Suprapubic skin (tissue), 4 donors: ENCODE measurements at places on chromosomes 2 and 18.
A peak's percentile ranks its signal among the peaks of the same experiment; 100 is the strongest.

DNA sequence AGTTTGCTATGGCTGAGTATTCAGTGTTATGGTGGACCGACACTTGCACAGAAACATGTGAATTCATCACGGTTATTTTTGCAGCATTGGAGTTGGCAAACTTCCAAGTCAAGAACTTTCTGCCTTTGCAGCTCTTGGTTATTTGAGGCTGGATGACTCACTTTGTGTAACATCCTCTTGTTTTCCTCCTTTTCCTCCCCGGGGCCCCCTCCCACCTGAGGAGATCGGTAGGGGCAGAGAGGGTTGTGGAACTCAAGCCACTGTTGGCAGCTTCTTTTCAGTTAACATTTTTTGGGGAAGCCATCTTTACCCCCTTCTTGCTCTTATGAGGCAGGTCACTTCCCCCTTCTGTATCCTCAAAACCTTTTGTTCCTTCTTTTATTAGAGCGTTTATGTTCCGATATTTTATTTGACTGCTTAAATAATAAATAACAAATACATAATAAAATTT lies 48.6 kb downstream of the DDX1 start:
- peaks cover 14% of the 10 kb centered on the region for H3K36me3 ChIP-seq
- DNase-seq = no peak
- H3K27ac ChIP-seq = no peak overlapping the region
- peaks cover 13% of the 10 kb centered on the region for H3K4me1 ChIP-seq
- H3K4me3 ChIP-seq = no peak overlapping the region

DNA sequence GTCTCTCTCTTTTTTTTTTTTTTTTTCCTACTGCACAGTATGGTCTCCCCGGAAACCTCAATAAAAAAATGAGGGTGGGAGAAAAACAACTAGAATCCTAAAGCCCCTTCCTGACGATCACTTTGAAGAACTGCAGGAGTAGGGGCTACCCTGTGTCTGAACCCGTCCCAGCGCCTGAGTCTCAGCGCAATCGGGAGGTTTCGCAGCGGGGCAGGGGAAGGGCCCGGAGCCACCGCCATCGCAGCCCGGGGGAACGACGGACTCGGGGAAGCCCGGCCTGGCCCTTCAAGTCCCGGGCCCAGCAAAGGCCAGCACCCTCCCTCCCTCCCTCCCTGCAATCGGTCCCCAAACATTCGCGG lies 411 bp downstream of the NARS1 start:
- no peaks in the 10 kb centered on the region for H3K27me3 ChIP-seq
- H3K36me3 ChIP-seq = peaks cover 11% of the 10 kb centered on the region
- H3K27ac ChIP-seq = peak overlapping the region; percentile 93
- peaks cover 27% of the 10 kb centered on the region for H3K4me1 ChIP-seq

- H3K4me3 ChIP-seq = no peak overlapping the region
- H3K4me1 ChIP-seq = no peaks in the 10 kb centered on the region
- no peak overlapping the region for H3K27ac ChIP-seq
- H3K36me3 ChIP-seq = no peaks in the 10 kb centered on the region
These were observed 50.2 kb downstream of the SKA1 start for GRCh38 chr18:50424877-50425690.

DNA sequence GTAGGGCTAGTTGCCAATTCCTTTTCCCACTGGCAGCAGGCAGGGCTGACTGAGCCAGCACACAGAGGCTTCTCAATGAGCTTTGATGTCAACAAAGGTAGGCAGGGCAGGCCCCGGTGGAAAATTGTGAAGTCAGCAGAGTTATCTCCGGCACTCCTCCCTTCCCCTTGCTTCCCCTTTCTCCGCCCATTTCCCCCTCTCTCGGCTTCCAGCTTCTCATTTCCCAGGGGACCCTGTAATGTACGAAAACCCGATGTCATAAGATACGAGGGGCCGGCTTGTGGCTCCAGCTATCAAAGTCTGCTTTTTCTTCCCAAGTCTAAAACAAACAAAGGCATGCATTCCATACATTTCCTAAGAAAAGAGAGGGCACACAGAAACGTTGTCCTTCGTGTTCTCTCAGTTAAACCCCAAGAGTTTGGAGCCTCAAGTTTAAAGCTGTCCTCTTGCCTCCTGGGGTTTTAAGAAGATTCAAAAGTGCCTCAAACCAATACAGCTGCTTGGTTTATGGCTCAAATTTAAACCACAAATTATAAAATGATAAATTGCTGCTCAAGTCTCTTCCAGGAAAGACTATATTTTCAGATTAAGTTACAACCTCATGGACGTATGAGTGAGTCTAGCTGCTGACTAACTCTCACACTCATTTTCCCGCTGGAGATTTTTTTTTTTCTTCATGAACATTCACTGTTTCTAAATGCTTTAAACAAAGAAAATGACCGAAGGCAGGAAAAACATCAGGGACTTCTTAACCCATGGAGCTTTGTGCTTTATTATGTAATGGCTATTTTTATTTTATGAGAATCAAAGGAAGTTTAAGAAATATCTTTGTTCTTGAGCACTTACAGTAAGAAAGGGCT lies 27.2 kb upstream of the EML4 start:
- H3K27ac ChIP-seq = peak overlapping the region; percentile 91
- DNase-seq = peak; percentile 81
- peak overlapping the region; percentile 35 for H3K4me3 ChIP-seq
- H3K27me3 ChIP-seq = no peaks in the 10 kb centered on the region
- H3K4me1 ChIP-seq = peaks cover 53% of the 10 kb centered on the region

DNA sequence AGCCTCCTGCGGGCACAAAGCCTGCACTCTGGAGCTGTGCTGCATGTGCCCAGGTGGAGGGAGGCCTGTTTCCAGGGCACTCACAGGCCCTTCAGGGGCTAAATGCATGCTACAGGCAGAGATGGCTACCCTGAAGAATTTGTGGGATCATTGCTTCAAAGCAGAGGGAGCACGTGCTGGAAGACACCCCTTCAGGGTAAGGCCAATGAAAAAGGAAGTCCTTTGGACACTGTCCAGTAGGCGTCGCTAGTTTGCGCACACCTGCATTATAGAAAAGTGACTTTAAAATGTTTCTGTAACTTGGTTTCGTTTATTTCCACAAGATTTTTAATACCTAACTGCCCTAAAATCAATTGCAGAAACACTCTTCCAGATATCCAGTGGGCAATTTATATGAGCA lies 325.3 kb downstream of the ZNF516 start:
- no peaks in the 10 kb centered on the region for H3K36me3 ChIP-seq
- no peaks in the 10 kb centered on the region for H3K27me3 ChIP-seq
- H3K4me1 ChIP-seq = no peaks in the 10 kb centered on the region
- no peak for DNase-seq
- no peak overlapping the region for H3K27ac ChIP-seq

- H3K27me3 ChIP-seq = no peaks in the 10 kb centered on the region
- no peaks in the 10 kb centered on the region for H3K36me3 ChIP-seq
- DNase-seq = no peak
- H3K4me1 ChIP-seq = no peaks in the 10 kb centered on the region
- H3K4me3 ChIP-seq = no peak overlapping the region
These were observed 33.5 kb downstream of the POLE4 start for GRCh38 chr2:74991977-74992376.

DNA sequence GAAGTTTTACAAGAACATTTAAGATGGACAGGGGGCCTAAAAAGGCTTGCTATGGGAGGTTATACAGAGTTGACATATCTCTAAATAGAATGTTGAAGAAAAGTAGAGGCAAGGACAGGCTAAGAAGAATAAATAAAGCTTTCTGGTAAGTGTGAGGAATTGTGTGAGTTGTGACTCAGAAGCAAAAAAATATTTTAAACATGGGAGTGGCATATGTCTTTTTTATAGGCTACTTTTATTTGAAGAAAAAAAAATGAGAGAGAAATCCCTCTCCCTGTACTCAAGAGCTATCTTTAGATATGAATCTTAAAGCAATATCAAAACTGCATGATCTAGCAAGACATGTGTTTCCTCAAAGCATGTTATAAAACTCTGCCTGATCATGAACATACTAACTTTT lies 41.1 kb downstream of the RAB3GAP1 start:
- no peak overlapping the region for H3K4me3 ChIP-seq
- no peaks in the 10 kb centered on the region for H3K4me1 ChIP-seq

DNA sequence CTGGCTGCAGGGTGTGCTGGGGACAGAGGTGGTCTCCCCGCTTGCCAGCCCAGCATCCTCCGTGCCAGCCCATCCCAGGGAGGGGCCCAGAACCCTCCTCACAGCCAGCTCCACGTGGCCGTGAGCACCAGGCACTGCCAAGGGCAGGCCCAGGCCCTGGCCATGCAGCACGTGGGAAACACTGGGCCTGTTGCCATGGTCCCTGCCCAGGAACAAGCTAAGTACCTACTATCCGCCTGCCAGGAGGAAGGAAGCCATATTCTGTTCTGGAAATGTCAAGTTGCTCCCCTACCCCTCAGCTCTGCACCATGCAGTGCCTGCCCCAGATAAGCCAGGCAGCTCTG lies 250.6 kb downstream of the CYP26B1 start:
- no peaks in the 10 kb centered on the region for H3K36me3 ChIP-seq
- H3K27me3 ChIP-seq = peaks cover 7% of the 10 kb centered on the region
- no peak for DNase-seq
- H3K27ac ChIP-seq = no peak overlapping the region
